Stimulated activated CD8-positive, alpha-beta memory T cell treated with anti-CD3 and anti-CD28 coated beads, Interleukin-4, amount 100 ng/mL, for 1 hour (primary cell): ENCODE measurements at places on chromosomes 13 and 19.

GRCh38 chr13:113919761-113920559, 53.9 kb downstream of the C13orf46 start:
- no peak for DNase-seq

DNA sequence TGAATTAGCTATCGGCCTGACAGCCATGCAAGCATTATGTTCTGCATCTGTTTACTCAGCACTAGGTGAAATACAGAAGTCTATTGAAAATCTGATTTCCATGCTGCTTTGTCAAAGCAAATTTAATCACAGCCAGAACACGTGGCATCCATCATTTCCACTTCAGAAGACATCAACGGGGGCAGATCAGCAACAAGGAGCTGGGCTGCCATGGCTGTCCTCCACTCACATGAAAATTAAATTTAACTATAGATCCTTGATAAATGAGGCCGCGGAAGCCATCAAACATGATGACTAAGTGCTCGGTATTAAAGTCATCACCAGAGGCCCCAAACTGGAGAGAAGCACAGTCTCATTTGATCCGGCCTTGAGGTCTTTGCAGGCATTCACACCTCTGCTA, 443.5 kb downstream of the HS6ST3 start:
- DNase-seq: no peak

- no peak for DNase-seq
Observed at GRCh38 chr19:51627491-51628138, 2.6 kb downstream of the SIGLEC5 start.

GRCh38 chr19:11971041-11971440, 6.2 kb downstream of the ZNF763 start:
- no peak for DNase-seq

DNA sequence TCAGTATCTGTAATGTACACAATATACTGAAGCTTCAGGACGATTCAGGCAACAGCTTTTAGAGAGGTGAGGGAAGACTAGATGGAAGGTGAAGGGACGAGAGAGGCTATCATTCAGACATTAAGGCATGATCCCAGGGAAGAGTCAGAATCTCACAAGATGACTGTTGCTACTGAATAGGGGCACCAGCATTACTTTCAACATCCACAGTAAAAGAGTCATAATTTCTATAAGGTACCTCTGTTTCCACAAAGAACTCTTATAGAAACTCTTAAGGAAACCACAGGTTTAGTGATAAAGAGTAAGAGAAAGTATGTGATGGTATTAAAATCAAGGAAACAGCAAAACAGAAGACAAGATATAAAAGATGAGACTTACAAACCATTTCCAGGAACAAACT, 23.0 kb downstream of the LCP1 start:
- no peak for DNase-seq

- DNase-seq: no peak
Observed at GRCh38 chr19:11096210-11096841, 7.1 kb downstream of the LDLR start.

DNA sequence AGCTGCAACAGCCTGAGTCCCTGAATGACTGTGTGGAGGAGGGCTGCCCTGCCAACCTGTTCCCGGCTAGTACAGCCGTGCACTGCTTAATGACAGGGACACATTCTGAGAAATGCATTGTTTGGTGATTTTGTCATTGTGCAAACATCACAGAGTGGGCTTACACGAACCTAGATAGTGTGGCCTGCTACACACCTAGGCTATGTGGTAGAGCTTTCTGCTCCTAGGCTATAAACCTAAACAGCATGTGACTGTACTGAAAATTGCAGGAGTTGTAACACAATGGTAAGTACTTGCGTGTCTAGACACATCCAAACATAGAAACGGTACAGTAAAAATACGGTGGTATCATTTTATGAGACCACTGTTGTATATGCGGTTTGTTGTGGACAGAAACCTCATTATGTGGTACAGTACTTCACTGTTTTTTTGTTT, 35.0 kb downstream of the VASP start:
- DNase-seq: no peak

GRCh38 chr19:16584248-16585093, 12.3 kb upstream of the SLC35E1 start:
- peak; percentile 77 for DNase-seq

DNA sequence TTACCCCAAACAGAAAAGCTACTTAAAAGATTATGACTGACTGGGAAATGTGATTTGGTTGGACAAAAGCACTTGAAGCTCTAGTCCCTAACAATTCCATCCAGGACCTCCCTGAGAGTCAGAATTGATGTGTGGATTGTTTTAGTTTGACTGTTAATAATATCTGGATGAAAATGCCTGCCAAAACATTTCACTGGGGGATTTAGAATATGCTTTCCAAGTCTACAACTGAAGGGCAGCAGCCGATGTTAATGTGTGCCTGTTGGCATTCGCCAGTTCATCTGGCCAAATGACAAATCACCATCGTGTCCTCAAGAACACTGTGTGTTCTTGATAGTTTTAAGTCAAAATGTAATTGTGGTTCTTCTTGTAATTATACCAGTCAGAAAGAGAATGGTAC, 76.0 kb upstream of the TSC22D1 start:
- DNase-seq: no peak

DNA sequence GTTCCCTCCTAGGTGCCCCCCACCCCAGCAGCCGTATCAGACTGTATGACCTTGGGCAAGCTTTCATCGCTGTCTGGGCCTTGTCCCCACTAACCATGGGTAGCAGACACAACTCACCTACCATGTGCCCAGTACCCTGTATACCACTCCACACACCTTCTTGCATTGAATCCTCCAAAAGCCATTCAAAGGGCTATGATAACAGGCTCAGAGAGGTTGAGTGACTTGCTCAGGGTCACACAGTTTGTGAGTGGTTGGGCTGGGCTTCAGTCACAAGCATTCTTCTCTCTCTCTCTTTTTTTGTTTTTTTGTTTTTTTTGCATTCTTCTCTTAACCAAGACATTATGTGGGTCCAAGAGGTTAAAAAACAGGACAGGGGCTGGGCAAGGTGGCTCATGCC, 2.6 kb downstream of the RASAL3 start:
- DNase-seq: no peak

DNA sequence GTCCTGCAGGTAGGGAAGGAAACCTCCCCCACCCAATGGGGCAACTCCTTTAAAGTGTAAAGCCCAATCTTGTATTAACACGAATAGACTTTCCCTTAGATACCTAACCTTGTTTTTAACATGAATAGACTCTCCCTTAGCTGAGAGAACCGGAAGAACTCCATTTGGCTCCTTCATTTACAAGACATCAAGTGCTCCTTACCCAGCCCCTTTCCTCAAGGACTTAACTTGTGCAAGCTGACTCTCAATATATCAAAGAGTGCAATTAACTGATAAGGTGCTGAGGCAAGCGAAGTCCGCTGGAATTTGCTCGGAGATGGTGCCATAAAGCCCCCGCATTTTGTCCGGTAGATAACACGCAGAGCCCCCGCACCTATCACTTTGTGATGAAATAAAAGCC, 9.9 kb upstream of the ZNF90 start:
- no peak for DNase-seq

DNA sequence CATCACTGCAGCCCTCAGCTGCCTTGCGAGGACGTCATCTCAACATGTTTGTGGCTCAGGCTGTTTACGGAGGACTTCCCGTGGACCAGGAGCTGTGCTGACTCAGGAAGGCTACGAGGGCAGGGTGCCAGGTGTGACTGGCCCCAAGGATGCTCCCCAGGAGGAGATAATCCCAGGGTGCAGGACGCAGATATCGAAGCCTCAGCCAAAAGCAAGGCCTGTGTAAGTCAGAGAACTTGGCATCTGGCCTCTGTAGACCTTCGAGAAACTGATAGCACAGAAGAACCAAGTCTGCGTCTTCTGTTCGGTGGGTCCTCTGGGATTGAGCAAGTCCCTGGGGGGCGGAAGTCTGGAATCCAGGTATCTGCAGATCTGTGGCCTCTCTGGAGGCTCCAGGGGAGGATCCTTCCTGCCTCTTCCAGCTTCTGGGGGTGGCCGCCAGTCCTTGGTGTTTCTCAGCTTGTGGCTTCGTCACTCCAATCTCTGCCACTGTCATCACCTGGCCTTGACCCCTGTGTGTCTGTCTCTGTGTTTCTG, 2.6 kb upstream of the DOHH start:
- DNase-seq: no peak

- DNase-seq: no peak
Observed at GRCh38 chr13:111661776-111662175, 341.3 kb downstream of the TEX29 start.

GRCh38 chr19:45528744-45529419, 21.6 kb downstream of the VASP start:
- no peak for DNase-seq

GRCh38 chr13:27966641-27967202, 2.4 kb downstream of the CDX2 start:
- DNase-seq: no peak

DNA sequence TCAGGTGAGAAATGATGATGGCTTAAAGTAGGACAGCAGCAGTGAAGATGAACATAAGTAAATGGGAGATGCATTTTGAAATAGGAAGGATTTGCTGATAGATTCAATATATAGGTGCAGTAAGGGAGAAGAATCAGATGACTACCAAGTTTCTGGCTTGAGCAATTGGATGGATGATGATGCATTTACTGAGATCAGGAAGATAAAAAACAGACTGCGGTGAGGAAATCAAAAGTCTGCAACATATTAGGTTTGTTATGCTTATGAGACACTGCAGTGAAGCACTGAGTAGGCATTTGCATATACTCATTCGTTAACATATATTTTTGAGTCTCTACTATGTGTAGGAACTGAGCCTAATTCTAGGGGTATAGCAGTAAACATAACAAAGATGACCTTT, 184.2 kb downstream of the LACC1 start:
- no peak for DNase-seq

DNA sequence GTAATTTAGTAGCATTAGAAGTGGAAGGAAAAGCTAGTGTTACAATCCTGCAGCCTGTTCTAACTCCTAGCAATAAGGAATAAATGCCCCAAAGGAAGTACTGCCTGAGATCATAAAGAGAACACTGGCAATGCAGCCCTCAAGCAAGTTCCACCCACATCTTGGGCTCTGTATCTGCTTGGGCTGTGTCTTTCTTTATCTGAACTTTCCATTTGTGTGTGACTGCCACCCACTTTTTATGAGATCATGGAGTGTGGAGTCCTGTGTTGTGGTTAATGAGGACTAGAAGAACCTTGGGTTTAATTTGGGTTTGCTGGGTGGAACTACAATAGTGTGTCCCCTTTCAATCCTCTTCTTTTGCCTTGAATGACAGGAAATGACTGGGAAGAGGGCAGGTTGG, 38.2 kb downstream of the RFXAP start:
- DNase-seq: no peak

DNA sequence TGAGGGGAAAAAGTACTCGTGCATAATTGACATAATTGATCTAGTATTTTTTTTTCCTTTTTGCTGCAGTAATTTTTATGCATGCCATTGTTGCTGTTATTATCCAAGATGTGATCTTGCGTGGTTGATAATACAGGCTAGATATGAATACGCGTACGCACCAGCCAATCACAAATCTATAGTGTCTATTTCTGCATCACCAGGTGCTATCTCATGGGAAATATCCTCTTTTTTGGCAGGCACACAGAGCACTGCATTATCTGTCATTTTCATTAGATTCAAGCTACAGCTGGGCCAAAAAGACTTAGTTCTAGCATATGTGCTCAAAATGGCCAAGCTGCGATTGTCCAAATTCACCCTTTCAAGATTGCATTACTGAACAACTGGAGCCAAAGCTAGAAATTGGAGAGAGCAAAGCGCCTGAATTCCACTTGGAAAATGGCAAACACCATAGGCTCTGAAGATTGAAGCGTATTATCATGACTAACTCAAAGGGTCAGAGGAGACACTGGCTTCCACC, 181.1 kb downstream of the TSHZ3 start:
- DNase-seq: no peak

- no peak for DNase-seq
Observed at GRCh38 chr13:29484796-29485195, 110.7 kb downstream of the SLC7A1 start.

DNA sequence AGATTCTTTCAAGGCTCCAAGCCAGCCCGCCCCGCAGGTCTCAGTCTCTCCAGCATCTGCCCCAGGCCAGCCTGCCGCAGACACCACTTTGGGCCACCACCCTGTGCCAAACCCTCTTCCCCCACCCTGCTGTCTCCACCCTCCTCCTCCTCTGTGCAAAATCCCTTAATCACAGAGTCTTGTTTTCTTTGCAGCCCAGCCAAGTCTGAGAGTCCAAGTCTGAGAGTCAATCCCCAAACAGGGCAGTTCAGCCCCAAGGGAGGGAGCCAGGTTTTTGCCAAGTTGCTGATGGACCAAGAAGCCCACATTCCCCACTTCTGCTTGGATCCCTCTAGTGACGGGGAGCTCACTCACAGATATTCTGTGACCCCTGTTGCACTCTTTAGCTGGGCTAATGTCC, 3.1 kb downstream of the ADAMTS10 start:
- DNase-seq: no peak

GRCh38 chr13:66835040-66835628, 395.0 kb downstream of the PCDH9 start:
- DNase-seq: no peak

- DNase-seq: no peak
Observed at GRCh38 chr13:78131346-78131745, 212.7 kb upstream of the EDNRB start.

- no peak for DNase-seq
Observed at GRCh38 chr19:35357867-35358573, at the start of gene FFAR3. FFAR3 (plus strand) TSS chr19:35358460; CDS start chr19:35358891, 431 bp downstream.

DNA sequence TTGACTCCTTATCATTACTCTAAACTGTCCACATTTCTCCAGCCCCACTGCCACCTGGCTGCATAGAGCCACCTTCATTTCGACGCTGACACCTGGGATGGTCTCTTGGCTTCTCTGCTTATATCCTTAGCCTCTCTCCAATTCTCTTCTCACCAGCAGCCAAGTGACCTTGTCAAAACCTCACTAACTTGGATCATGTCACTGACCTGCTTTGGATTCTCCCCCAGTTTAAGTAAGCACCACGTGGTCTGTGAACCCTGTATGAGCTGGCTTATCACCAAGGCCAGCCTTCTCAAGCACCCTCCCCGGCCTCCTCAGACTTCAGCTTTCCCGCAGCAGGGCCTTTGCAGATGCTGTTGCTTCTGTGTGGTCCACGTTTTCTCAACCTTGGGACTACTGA, 12.3 kb upstream of the GGACT start:
- no peak for DNase-seq

DNA sequence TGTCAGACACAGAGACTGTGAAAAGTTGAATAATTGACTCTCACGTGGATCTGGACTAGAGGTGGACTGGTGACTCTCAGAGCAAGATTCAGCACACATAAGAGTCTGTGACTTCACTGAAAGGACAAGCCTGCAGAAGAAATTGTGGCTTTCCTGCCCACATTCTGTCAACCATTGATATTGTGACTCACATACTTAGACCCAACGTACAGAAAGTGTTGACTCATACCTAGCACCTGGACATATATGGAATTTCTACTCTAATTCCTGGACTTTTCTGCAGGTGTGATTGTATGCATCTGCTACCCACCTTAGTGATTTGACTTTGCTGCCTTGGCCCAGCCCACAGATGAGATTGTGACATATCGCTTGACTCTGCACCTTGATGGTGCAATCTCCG, 15.6 kb upstream of the ZNF730 start:
- DNase-seq: no peak
